ENCODE measurements at places on chromosomes 16 and 17. TPM values are rescaled to one million over a fixed set of nuclear protein-coding genes. Genes with fewer than 3 reads are reported as not detected.

RCVRN gene
- polyA plus RNA-seq = not detected

DOK4 gene
- polyA plus RNA-seq = 51.9 TPM

KREMEN2 gene
- 1.6 TPM for polyA plus RNA-seq

MAPT gene
- 1.2 TPM for polyA plus RNA-seq

PMP22 gene
- 40.7 TPM for polyA plus RNA-seq

GDPD1 gene
- polyA plus RNA-seq = 2.4 TPM

KRT16 gene
- polyA plus RNA-seq = not detected

UBB gene
- polyA plus RNA-seq = 2,467 TPM

HIGD1B gene
- polyA plus RNA-seq = not detected

YBX2 gene
- polyA plus RNA-seq = 0.57 TPM

SLC6A2 gene
- polyA plus RNA-seq = not detected

DNA sequence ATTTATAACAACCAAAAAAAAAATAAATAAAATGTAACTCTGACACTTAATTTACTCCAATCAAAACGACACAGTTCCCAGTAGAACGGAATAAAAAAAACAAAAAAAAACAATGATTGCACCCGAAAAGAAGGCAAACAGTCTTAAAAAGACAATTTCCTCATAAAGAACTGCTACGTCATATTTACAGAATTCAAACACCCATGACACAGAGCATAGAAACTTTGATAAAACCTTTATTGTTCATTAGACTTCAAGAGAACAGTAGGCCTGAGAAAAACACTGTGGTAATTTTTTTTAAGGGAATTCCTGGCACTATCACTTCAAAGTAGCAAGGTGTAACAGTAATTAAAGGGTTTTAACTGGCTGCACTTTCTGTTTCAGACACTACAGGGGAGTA is 26.1 kb downstream of the FAM222B start:
- no peak for DNase-seq

DNA sequence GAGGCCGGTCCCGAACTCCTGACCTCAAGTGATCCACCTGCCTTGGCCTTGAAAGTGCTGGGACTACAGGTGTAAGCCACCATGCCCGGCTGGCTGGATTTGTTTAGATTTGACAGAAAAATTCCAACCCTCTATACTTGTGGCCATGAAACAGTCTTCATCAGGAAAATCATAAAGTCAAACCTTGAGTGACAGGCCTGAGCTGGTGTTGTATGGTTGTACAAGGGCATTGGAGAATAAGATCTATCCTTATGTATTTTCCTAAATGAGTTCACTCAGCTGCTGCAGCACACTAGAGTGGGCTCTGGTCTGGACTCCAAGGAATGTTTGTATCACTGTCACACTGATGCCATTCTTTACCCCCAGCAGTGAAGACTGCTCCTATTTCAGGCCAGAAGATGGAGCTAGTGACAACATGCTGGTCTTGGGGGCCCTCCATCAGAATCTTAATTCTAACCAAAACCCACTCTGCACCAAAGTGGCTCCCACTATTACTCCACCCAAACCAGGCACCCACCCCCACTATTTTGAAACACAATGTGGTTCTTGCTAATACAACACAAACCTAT is 27.4 kb downstream of the SNX11 start:
- DNase-seq = no peak

DNA sequence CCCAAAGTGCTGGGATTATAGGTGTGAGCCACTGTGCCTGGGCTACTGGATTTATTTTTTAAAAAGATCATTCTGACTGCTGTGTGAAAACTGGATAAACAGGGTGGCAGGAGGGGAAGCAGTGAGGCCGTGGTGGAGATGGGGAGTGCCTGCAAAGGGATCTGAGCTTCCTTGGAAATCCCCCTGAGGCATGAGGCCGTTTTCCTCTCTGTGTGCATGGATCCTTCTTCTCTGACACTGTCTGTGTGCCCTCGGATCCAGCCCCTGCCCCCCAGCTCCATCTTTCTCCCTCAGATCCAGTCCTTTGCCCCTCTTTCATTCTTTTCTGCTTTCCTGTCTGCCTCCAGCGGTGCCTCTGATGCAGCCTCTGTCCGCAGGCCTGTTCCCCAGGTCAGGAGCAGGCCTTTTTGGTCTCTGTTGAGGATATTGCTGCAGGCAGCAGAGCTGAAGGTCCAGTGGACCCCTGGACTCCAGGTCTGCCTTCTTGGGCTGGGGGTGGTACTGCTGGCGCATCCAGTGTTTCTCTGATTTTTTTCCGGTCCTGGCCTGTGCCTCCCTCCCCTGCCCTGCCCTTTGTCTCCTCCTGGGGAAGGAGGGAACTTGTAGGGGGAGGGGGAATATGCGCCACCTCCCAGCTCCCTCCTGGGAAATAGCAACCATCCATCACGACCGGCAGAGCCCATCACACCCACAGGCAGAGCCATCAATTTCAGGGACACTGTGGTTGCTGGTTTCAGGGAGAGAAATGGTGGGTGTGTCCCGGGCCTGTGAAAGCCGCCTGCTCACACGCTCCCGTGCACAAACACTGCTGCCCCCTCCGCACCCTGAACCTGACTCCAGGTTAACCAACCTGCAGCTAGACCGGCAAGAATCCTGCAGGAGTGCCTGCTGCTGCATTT is 17.0 kb downstream of the MGAT5B start:
- no peak for DNase-seq

DNA sequence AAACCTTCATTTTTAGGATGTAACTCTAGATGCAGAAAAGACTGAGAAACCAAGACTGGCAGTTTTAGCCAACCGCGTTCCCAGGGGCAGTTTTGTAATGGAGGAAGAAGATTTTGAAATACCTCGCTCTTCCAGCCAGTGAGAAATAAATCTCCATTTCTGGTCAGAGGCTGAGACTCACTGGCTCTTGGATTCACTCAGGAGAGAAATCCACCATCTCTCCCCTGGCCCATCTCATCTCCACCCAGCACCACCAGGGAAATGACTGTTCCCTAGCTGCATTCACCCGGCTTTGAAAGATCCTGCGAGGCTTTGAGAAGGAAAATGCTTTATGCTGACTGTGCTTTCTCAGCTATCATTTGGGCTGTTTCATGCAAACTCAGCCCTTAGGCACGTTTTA is 185.2 kb downstream of the SOX9 start:
- DNase-seq = no peak

DNA sequence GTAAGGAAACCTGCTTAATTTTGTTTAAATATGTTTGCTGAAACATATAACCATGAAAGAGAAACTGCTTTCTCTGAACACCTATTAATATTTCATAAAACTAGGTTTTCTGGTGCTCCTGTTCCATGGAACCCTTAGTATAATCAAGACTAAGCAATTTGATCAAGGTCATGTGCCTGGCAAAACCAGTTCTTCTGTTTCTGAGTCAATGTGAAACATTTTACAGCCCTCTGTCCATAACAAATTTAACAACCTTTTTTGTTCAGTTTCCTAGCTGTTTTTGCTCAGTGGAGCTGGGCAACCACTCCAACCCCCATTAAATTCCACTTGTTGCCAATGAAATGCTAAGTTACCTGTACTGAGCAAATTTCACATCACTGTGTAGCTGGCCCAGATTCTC is 344.0 kb downstream of the CA10 start:
- no peak for DNase-seq

DNA sequence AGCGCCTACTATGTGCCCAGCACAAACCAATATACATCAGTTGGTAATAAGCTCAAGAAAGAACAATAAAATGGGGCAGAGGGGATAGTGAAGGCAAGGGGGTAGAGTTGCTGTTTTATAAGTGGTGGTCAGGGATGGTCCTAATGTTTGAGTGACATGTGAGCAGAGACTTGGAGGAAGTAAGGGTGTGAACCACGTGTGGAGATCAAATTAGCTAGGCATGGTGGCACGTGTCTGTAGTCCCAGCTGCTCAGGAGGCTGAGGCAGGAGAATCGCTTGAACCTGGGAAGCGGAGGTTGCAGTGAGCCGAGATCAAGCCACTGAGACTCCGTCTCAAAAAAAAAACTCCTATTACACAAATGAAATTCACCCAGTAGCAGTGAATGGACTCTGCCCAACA is 56.5 kb downstream of the IRX6 start:
- DNase-seq = no peak

DNA sequence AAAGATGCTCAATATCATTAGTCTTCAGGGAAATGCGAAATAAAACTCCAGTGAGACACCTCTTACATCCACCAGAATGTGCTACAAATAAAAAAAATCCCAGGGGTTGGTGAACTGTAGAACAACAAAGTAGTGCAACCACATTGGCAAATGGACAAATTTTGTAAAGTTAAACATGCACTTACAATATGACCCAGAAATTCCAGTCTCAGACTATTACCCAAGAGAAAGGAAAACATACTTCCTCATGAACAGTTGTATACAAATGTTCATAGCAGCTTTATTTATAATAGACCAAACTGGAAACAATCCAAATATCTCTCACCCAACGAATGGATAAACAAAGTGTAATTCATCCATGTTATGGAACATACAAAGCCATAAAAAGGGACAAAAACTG is 239.5 kb downstream of the ABCC12 start:
- DNase-seq = no peak

- no peak for DNase-seq
These were observed 30.0 kb upstream of the CCL2 start for GRCh38 chr17:34225046-34225445.

- DNase-seq = no peak
These were observed 222.8 kb upstream of the TNRC6C start for GRCh38 chr17:77735566-77736198.

- DNase-seq = no peak
These were observed 299.7 kb upstream of the CDH11 start for GRCh38 chr16:65421596-65421995.

GRCh38 chr17:47899643-47900042 is 3.6 kb downstream of the SP2 start:
- no peak for DNase-seq

DNA sequence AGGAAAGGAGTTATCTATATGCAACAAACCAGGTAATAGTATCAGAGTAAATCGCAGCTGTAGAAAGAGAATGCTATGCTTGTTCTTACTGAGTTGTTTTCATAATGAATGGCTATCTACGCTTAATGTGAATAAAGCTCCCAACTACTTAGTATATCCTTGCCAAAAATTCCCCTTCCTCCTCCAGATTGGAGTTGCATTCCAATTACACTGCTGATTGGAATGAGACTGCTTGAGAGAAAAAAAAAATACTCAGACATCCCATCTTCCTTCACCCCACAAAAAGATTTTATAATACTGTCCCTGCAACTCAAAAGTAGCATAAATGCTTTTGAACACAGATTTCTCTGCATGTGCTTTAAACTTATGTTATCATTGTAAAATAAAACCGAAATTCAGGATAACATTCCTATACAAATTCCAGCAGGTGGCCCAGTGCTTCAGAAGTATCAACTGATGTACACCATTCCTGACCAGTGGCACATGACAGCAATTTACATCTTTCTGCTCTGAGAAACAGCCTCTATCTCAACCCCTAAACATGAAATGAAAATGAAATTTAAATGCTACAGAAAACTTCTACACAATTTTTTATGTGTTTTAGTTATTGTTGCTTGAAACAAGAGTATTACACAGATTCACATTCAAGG is 47.0 kb downstream of the SMURF2 start:
- DNase-seq = no peak
